Vein endothelial cell (primary cell): ENCODE measurements at places on chromosomes 2 and 18. TPM values are rescaled to one million over a fixed set of nuclear protein-coding genes. Genes with fewer than 3 reads are reported as not detected.

PROC gene
- not detected in 2 replicates for total RNA-seq

DAPL1 gene
- not detected in 2 replicates for total RNA-seq

OTOS gene
- total RNA-seq: not detected in 2 replicates

TUBB8B gene
- total RNA-seq: not detected in 2 replicates

EFHD1 gene
- total RNA-seq: under 0.01 and 0.19 TPM in 2 replicates

CYP26B1 gene
- total RNA-seq: 0.19 and 0.65 TPM in 2 replicates

SPDYA gene
- 0.33 and 0.67 TPM in 2 replicates for total RNA-seq

DPP10 gene
- not detected in 2 replicates for total RNA-seq

CFAP53 gene
- total RNA-seq: under 0.01 and 0.10 TPM in 2 replicates

CRYBA2 gene
- not detected in 2 replicates for total RNA-seq

ANKRD30BL gene
- not detected in 2 replicates for total RNA-seq

CD226 gene
- under 0.01 and 0.10 TPM in 2 replicates for total RNA-seq

PDE11A gene
- total RNA-seq: under 0.01 and 0.10 TPM in 2 replicates

DES gene
- under 0.01 TPM in 1 of 2 replicates, not detected in the other for total RNA-seq

GLI2 gene
- total RNA-seq: under 0.01 and 0.19 TPM in 2 replicates

PROKR1 gene
- total RNA-seq: under 0.01 TPM in 1 of 2 replicates, not detected in the other

ANKRD29 gene
- 4.6 and 5.2 TPM in 2 replicates for total RNA-seq

PPP1CB gene
- 131 and 159 TPM in 2 replicates for total RNA-seq

RBM43 gene
- 2.6 and 3.7 TPM in 2 replicates for total RNA-seq

HOXD9 gene
- total RNA-seq: 11.7 and 22.5 TPM in 2 replicates

TMEM247 gene
- total RNA-seq: not detected in 2 replicates

TP53I3 gene
- total RNA-seq: 55.5 and 62.5 TPM in 2 replicates

SIX3 gene
- total RNA-seq: not detected in 2 replicates

RBM44 gene
- total RNA-seq: 0.67 and 1.3 TPM in 2 replicates
